ENCODE measurements at places on chromosomes 7 and 10.

DNA sequence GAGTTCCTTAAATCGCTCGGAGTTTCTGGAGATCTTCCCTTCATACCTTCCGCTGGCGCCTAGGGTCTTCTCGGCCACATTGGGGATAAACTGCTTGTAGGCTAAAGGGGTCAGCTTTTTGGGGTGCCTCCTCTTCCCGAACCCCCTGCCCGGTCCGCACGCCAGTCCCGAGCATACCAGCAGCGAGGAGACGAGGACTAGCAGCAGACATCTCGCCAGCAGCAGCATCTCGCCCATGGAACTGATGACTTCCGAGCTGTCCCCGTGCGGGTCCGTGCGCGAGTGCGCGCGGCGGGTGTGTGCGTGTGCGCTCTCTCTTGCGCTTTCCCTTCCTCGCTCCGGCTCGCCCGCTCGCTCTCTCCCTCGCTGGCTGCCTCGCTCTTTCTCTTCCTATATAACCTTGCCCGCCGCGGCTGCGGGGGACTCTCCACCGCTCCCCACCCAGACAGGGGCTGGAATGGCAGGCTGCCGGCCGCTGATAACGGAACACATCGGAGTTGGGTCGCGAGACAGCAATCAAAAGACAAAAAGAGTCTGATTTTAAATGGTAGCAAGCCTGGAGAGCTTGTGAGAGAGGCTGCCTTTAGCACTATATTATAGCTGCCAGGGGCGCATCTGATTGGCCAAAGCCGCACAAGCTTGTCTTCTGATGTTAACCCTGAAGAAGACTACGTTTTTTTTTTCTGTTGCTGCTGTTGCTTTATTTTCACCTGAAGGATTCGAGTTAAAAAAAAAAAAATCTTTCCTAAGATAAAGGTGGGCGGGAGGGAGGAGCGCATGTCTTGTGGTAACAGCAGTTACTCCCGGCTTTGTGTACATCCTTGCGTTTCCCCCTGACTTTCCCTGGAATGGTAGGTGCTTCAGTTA, at the start of gene SHH:
Gene SHH (minus strand): TSS at position 569 of the 867 bp plus-strand sequence. CDS start 341 bp downstream, at position 228.
- DNase-seq = no peak

GRCh38 chr10:124599588-124600050, 138.0 kb downstream of the LHPP start:
- no peak for DNase-seq

DNA sequence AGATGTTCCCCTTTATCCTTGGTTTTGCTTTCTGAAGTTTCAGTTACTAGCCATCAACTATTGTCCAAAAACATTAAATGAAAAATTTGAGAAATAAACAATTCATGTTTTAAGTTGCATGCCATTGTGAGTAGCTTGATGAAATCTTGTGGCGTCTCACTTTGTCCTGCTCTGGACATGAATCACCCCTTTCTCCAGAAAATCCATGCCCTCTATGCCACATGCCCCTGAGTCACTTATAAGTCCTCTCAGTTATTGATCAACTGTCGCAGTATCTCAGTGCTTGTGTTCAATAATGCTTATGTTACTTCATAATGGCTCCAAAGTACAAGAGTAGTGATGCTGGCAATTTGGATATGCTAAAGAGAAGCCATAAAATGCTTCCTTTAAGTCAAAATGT, 208.0 kb upstream of the FERD3L start:
- no peak for DNase-seq

DNA sequence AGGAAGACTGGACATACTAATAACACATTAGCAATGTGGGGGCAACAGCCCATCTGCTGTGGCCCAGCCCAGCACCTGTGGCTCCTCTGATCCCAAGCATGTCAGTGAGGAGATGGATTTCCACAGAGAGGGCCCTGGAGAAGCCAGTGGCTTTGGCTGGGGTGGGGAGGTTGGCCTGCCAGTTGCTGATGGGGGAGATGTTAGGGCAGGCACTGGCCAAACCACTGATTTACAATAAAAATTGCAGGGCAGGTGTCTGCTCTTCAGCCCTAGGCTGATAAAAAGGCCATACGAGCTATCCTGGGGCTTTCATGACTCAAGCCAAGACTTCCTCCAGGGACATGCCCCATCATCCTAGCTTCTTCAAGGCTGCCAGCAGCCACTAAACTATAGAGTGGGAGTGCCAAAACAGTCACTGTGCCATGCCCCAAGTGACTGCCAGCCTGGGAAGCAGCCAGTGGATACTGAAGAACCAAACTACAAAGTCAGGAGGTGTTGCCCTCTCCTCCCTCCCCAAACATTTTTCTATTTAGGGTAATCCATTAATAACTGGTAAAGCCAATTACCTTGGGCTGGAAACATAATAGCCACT, 37.8 kb downstream of the DPCD start:
- no peak for DNase-seq

- DNase-seq = no peak
Measured at GRCh38 chr7:102288285-102288930, 1.7 kb downstream of the SH2B2 start.

DNA sequence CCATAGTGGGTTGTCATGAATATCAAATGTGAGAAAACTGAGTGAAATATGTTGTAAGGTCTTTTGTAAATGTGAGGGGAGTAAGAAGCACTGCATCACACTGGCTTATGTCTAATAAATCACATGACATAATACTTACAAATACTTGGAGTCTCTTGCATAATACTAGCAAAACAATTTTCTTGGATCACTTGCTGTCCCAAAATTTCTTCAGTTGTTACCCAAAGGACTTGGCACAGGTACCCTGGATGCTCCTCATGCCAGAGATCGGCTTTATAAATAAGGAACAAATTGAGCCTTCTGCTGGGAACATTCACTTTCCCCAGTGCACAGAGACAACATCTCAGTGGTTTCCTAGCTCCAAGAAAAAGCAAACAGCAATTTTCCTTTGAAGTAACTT, 5.0 kb upstream of the LRIT2 start:
- DNase-seq = no peak

- peak; percentile 4 for DNase-seq
Measured at GRCh38 chr7:102047-102711, 90.2 kb upstream of the FAM20C start.

DNA sequence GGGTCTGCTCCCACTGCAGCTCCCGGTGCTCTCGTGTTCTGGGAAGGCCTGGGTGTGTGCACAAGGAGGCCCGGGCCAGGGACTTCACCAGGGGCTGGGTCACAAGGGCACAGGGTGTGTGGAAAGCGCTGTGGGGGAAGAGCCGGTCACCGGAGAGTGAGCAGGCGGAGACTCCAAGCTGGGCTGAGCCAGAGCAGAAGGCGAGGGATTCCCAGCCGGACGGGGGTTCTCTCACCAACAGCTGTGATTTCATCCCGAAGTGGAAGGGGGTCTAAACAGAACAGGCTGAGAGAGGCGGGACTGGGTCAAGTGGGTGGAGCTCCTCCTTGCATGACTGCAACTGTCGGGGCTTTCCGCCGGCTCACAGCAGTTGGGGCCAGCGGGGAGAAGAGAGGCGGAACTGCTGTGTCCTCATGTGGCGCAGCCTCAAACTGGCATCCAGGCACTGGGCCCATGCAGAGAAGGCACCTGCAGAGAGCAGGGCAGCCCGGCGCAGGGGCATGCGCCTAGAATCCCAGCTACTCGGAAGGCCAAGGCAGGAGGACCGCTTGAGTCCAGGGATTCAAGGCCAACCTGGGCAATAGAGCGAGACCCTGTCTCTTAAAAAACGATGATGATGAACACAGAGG, 7.6 kb upstream of the ORAI2 start:
- peak; percentile 83 for DNase-seq
